ENCODE measurements at places on chromosomes 7 and 10. TPM values are rescaled to one million over a fixed set of nuclear protein-coding genes. Genes with fewer than 3 reads are reported as not detected.

GRCh38 chr10:28302012-28302637, 739 bp downstream of the MPP7 start:
- H3K36me3 ChIP-seq: no peaks in the 10 kb centered on the region
- peaks cover 32% of the 10 kb centered on the region for H3K27me3 ChIP-seq
- H3K4me1 ChIP-seq: peaks cover 9% of the 10 kb centered on the region
- no peak for DNase-seq
- peak overlapping the region; percentile 89 for H3K4me3 ChIP-seq

DNA sequence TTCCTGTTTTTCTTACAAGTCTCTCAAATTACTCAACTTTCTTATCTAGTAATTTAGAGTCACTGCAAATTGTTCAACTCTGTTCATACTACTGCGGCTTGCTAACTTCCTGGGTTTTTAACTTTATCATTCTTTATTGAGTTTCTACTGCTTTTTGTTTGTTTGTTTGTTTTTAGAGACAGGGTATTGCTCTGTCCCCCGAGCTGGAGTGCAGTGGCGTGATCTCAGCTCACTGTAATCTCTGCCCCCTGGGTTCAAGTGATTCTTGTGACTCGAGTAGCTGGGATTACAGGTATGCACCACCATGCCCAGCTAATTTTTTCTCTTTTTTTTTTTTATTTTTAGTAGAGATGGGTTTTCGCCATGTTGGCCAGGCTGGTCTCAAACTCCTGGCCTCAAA, 182.9 kb downstream of the TSPAN12 start:
- H3K27ac ChIP-seq: no peak overlapping the region
- no peaks in the 10 kb centered on the region for H3K4me1 ChIP-seq
- DNase-seq: no peak
- no peaks in the 10 kb centered on the region for H3K36me3 ChIP-seq
- no peaks in the 10 kb centered on the region for H3K27me3 ChIP-seq
- no peak overlapping the region for H3K4me3 ChIP-seq

DNA sequence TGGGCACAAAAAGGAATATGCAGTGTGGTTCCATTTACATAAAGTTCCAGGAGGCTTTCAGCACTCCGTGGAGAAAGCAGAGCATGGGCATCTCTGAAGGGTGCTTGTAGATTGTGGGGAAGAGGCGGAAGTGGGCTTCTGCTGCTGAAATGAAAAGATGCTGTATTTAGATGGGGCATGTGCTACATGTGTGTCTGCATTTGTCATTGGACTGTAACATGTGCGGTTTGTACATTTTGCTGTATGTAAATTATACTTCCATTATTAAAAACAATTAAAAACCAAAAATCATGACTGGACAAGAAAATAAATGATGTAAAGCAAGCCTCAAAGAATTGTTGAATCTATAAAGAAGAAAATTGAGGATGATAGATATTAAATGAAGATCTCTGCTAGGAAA, 334.0 kb downstream of the WDR37 start:
- no peak for DNase-seq
- no peaks in the 10 kb centered on the region for H3K36me3 ChIP-seq
- H3K4me3 ChIP-seq: no peak overlapping the region
- no peak overlapping the region for H3K27ac ChIP-seq
- no peaks in the 10 kb centered on the region for H3K4me1 ChIP-seq

GRCh38 chr7:155648752-155649339, 4.4 kb downstream of the RBM33 start:
- H3K36me3 ChIP-seq: peaks cover 59% of the 10 kb centered on the region
- H3K27me3 ChIP-seq: no peaks in the 10 kb centered on the region
- H3K27ac ChIP-seq: no peak overlapping the region

The MLXIPL gene
- total RNA-seq: 27.8 TPM

DNA sequence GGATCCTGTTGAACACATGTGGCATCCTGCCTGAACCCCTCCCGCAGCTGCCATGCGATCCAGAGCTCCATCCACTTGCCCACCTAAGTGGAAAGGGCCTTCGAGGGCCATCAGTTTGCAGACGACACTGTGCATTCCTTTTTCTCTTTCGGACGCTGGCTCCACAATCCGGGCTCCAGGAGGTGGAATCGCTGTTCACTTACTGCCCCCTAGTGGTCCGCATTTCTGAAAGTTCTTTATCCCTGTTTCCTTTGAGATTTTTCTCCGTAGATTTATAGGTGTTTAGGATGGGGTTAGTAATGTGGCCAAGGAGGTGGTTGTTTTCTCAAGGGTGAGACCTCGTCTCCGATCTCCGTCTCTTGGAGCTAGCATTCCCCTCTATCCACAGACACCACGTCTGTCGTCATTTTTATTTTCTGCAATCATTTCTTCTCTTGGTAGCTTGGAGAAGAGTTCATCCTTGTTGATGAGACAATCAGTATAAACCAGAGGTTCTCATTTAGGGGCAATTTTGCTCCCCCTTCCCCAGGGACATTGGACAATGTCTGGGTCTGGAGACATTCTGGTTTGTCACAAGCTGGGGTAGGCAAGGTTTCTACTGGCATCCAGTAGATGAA, 204.6 kb downstream of the ARHGAP21 start:
- H3K27me3 ChIP-seq: no peaks in the 10 kb centered on the region
- H3K27ac ChIP-seq: peak overlapping the region; percentile 75
- H3K4me3 ChIP-seq: no peak overlapping the region

The DENND2A gene
- 6.2 TPM for total RNA-seq

DNA sequence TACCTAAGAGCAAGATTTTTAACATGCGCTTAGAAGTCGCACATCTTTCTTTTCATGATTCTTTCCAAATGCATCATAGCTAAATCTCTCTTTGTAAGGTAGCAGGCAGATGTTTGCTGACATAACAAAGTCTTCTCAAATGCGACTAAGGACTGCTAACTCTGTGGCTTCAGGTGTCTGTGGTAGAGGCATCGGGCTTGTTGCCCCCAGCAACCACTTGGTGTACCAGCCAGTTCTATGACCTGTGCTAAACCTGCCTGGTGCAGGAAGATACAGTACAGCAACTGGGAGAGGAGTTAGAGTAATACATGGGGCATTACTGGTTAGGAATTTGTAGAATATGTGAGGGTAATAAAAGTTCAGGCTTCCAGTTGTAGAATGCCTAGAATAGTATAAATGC, 654.1 kb downstream of the NRG3 start:
- no peaks in the 10 kb centered on the region for H3K4me1 ChIP-seq
- no peaks in the 10 kb centered on the region for H3K36me3 ChIP-seq
- H3K27ac ChIP-seq: no peak overlapping the region
- DNase-seq: no peak
- no peak overlapping the region for H3K4me3 ChIP-seq

The ARMH3 gene
- 20.5 TPM for total RNA-seq

DNA sequence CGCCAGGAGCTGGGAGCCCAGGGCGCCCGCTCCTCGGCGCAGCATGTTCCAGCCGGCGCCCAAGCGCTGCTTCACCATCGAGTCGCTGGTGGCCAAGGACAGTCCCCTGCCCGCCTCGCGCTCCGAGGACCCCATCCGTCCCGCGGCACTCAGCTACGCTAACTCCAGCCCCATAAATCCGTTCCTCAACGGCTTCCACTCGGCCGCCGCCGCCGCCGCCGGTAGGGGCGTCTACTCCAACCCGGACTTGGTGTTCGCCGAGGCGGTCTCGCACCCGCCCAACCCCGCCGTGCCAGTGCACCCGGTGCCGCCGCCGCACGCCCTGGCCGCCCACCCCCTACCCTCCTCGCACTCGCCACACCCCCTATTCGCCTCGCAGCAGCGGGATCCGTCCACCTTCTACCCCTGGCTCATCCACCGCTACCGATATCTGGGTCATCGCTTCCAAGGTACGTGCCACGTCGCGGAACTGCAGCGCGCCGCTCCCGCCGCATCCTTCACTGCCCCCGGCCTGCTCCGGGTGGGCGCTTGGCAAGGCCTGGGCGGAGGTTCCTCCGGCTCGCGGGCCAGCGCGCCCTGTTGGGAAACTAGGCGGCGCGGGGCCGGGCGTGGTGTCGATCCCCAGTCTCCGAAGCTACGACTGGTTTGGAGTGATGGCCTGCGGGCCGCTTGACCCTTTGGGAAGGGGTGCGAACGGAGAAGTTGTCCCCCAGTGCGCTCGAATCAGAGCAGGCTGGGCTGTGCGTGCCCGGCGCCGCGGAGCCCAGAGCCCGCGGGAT, 868 bp downstream of the EMX2 start:
- peaks cover 82% of the 10 kb centered on the region for H3K27me3 ChIP-seq
- peaks cover 21% of the 10 kb centered on the region for H3K36me3 ChIP-seq
- peaks cover 36% of the 10 kb centered on the region for H3K4me1 ChIP-seq
- H3K27ac ChIP-seq: peak overlapping the region; percentile 94
- H3K4me3 ChIP-seq: peak overlapping the region; percentile 91

- peaks cover 90% of the 10 kb centered on the region for H3K27me3 ChIP-seq
- no peak for DNase-seq
- peak overlapping the region; percentile 17 for H3K27ac ChIP-seq
- peaks cover 16% of the 10 kb centered on the region for H3K4me1 ChIP-seq
Observed at GRCh38 chr10:123148414-123149161, 652 bp downstream of the HMX2 start.

DNA sequence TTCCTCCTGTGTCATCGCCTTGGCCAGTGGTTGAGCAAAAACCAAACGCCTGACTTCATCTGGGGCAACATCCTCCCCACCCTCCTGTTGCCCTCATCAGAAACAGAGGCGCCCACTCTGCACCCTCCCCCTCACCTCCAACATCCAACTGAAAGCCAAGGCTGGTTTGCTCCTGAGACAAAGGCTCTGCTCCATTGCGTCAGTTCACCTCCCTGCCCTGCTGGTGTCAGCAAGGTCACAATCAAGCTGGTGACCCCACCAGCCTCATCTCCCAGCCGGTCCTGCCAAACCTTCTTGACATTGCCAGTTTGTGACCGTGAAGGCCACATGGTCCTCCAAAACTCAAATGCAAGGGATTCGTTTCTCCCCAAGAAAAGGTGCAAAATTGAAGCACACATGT, 131.7 kb upstream of the ADAM12 start:
- H3K27me3 ChIP-seq: peaks cover 7% of the 10 kb centered on the region
- peaks cover 1% of the 10 kb centered on the region for H3K4me1 ChIP-seq
- no peak overlapping the region for H3K4me3 ChIP-seq
- no peaks in the 10 kb centered on the region for H3K36me3 ChIP-seq

GRCh38 chr7:69941077-69941651, 342.9 kb downstream of the AUTS2 start:
- no peak overlapping the region for H3K27ac ChIP-seq
- H3K27me3 ChIP-seq: no peaks in the 10 kb centered on the region
- peak overlapping the region; percentile 6 for H3K4me3 ChIP-seq
- no peak for DNase-seq
- no peaks in the 10 kb centered on the region for H3K36me3 ChIP-seq

DNA sequence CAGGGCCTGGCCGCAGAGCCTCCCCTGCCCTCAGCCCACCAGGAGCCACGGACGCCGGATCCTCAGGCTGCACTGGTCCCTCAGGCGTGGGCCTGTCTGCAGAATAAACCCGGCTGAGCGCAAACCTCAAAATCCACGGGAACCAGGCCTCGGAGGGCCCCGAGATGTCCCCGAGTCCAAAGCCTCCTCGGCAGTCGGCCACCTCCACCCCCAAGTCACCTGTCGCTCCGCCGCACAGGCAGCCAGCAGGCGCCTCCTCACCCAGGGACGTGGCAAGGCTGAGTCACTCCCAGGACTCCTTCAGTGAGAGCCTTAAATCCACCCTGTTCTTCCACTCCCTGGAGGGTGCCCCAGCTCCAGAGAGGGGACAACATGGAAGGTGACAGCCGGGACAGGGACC, 33.2 kb downstream of the STK32C start:
- H3K4me1 ChIP-seq: peaks cover 7% of the 10 kb centered on the region
- no peak for DNase-seq
- H3K27me3 ChIP-seq: peaks cover 7% of the 10 kb centered on the region
- H3K36me3 ChIP-seq: no peaks in the 10 kb centered on the region

DNA sequence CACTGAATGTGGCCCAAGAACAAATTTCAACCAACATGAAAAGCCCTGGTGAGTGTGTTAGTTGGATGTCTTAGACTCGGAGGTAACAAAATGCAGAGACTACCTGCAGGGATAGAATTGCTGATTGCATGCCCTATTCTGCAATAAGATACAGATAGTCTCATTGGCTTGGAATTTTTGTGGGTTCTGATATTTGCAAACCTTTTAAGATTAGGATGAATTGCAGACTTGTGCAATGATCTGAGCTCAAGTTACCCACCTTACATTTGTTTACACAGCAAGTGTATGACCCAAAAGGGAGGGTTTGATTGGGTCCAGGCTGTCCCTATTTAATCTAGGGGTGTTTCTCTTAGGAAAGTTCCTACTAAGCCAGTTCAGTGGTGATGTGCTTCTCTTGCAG, 45.4 kb downstream of the GPR37 start:
- H3K27ac ChIP-seq: no peak overlapping the region
- no peak for DNase-seq
- no peaks in the 10 kb centered on the region for H3K4me1 ChIP-seq
- H3K4me3 ChIP-seq: no peak overlapping the region
- no peaks in the 10 kb centered on the region for H3K36me3 ChIP-seq

DNA sequence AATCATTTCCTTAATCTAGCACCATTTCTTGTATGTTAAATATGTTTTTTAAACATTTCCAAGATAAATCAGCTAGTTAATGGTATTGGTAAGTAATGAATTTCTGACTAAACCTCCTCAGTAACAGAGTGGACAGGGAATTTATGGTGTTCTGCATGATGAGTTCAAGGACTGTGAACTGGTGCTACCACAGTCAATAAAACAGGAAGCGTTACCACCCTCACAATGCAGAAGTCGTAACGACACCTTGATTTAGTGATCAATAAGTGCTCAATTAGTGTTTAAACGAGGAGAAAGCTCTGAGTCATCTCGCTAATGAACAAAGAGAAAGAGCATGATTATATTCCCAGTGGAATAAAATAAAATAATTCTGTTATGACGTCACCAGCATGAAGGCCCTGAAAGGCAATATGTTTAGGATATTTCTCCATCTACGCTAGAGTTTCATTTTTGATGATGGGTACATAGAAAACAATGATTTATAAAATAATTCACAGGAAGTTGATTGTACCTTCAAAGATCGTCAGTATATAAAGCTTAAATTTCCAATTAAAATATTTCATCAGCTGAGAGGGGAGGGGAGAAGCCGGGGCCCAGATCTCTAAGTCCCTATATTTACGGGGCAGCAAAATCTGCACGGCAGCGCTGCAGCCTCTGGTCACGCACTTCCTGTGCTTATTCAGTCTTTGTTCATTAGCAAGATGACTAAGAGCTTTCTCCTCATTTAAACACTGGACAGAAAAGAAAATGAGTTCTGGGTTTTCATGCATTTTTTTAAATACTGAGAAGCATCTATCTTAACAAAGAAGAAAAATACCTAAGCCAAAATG, 400.5 kb downstream of the PTPRN2 start:
- no peaks in the 10 kb centered on the region for H3K4me1 ChIP-seq
- H3K36me3 ChIP-seq: no peaks in the 10 kb centered on the region
- H3K27ac ChIP-seq: no peak overlapping the region
- H3K27me3 ChIP-seq: no peaks in the 10 kb centered on the region

DNA sequence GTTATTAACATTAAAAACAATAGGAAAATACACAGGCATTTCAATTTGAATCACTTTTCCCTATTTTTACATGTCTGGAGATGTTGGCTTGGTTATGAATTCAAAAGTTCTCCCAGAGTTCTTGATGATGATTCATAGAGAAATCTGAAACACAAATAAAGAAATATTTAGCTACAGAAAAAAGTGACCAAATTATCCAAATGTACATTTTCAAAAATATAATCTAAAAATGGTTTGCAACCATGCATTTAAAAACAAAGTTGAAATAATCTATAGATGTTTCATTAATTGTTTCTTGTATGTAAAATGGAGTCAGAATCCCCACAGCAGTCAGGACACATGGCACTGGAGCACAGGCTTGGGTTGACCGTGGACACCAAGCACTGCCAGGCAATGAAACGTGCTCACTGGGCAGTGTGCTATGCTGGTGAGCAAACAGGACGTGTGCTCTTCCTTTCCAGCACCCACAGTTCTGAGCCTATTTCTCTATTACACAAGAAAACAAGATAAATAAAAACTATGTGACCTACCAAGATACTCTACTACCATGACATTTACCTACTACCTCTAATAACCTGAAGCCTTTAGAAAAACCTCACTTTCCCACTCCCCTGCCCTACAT, 44.1 kb upstream of the PTPRN2 start:
- DNase-seq: no peak
- H3K27me3 ChIP-seq: no peaks in the 10 kb centered on the region
- H3K4me3 ChIP-seq: no peak overlapping the region
- H3K4me1 ChIP-seq: no peaks in the 10 kb centered on the region
